Activated naive CD4-positive, alpha-beta T cell treated with anti-CD3 and anti-CD28 coated beads, Interleukin-2, amount 10 ng/mL, durations not matched to agents 7 days and 5 days (primary cell): ENCODE measurements at places on chromosomes 3 and 15.

- H3K4me1 ChIP-seq, result no peaks in the 10 kb centered on the region
- no peak overlapping the region for H3K27ac ChIP-seq
- DNase-seq, result no peak
- H3K4me3 ChIP-seq, result no peak overlapping the region
Observed at GRCh38 chr3:27553886-27554540, 69.8 kb upstream of the SLC4A7 start.

DNA sequence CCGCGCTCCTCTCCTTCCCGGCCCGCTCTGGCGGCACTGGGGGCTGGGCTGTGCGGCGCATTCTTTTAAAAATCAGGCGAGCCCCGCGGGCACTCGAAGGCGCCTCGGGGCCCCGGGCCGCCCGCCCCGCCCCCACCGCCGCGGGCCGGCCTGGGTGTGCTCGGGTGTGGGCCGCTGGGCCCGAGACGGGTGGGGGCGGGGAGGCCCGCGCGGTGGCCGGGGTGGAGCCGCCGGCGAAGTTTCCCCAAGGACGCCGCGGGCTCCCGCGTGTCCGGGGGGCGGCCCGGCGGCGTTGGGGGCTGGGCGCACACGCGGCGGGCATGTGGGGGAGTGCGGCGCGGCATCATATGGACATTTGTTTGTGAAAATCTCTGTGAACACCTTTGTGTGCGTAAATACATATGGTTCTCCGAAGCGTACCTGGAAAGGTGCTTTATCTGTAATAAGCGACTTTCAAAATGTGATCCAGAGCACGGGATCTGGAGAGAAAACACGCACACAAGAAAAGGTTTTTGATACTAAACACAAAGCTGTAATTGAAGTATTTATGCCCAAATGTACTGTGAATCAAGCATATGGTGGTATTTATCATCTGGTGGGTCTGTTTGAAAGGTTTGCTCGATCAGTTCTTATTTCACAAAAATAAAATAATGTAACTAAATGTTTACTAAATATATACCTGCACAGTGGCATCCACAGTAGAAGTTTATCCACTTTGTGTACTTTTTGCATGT, 612 bp upstream of the TBL1XR1 start:
- H3K4me1 ChIP-seq, result peaks cover 69% of the 10 kb centered on the region
- peak overlapping the region; percentile 62 for H3K4me3 ChIP-seq
- DNase-seq, result no peak
- H3K27ac ChIP-seq, result peak overlapping the region; percentile 95

DNA sequence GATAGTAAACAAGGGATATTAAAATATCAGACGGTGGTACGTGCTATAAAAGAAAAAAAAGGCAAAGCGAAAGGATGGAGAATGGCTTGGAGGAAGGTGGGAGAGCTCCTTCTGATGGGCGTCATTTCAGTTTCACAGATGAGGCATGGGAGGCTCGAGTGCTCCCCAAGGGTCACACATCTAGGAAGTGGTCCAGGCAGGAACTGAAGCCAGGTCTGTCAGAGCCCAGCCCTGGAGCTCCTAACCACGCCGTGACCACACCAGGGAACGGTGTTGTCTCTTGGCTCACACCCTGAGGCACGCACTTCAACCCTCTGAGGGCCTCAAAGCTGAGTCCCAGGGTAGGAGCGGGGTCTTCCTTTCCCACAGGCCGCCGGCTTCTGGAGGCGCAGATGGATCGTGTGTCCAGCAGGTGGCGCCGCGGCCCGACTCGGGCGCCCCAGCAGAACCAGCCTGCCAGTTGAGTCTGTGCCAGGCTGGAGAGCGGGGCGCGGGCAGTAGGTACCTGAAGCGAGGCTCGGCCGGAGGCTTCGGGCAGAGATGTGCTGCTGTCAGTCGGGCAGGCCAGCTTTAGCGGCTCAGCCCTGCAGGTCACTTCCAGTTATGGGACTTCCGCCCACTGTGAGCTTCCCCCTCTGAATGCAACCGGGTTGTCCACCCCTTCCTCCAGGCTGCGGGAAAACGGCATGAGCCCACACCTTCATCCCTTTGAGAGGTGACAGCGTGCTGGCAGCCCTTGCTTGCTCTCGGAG, 68.1 kb downstream of the SLC6A1 start:
- H3K4me3 ChIP-seq, result no peak overlapping the region
- no peak overlapping the region for H3K27ac ChIP-seq
- peak; percentile 56 for DNase-seq
- H3K36me3 ChIP-seq, result no peaks in the 10 kb centered on the region

GRCh38 chr3:42078677-42079076, 12.5 kb upstream of the TRAK1 start:
- H3K27ac ChIP-seq, result no peak overlapping the region
- DNase-seq, result no peak
- no peaks in the 10 kb centered on the region for H3K27me3 ChIP-seq

DNA sequence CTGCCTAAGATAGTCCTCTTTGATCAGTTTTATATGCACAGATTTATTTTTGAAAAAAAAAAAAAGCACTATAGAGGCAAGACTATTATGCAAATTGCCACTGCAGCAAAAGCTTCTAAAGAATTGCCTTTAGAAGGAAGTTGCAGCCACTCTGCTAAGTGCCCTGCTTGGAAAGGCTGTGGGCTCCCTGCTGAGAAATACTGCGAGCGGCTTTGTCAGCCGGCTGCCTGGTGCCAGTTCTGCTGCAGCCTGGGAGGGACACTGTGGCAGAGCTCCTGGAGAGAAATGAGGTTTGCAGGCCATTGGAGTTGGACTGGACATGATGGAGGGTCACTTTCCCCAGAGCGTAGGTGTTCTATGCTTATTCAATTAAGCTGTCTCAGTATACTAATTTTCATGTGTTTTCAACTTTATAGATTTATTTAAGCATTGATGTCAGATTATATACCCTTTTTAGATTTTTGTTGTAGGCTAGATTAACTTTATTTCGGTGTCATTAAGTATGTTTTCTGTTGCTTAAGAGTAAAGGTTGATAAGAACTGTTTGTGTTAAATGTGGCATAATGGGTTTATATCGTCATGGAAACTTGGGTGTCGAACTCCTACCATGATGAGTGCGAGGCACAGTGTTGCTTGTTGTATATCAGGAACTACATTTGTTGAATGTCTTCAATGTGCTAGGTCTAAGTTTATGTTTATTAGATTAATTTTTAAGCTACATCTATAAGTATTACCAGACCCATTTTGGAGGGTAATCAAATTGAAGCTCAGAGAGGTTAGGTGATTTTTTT, 6.6 kb downstream of the MAP2K5 start:
- H3K4me3 ChIP-seq, result no peak overlapping the region
- no peak for DNase-seq
- H3K36me3 ChIP-seq, result peaks cover 31% of the 10 kb centered on the region
- H3K27me3 ChIP-seq, result no peaks in the 10 kb centered on the region
- H3K4me1 ChIP-seq, result peaks cover 17% of the 10 kb centered on the region

GRCh38 chr3:15223685-15224572, 17.9 kb downstream of the CAPN7 start:
- H3K4me1 ChIP-seq, result peaks cover 2% of the 10 kb centered on the region
- H3K36me3 ChIP-seq, result peaks cover 26% of the 10 kb centered on the region
- no peak for DNase-seq
- no peak overlapping the region for H3K4me3 ChIP-seq

GRCh38 chr3:127153506-127153815, 39.5 kb upstream of the PRR23E start:
- H3K4me3 ChIP-seq, result no peak overlapping the region
- no peak for DNase-seq
- no peaks in the 10 kb centered on the region for H3K36me3 ChIP-seq
- no peaks in the 10 kb centered on the region for H3K27me3 ChIP-seq

DNA sequence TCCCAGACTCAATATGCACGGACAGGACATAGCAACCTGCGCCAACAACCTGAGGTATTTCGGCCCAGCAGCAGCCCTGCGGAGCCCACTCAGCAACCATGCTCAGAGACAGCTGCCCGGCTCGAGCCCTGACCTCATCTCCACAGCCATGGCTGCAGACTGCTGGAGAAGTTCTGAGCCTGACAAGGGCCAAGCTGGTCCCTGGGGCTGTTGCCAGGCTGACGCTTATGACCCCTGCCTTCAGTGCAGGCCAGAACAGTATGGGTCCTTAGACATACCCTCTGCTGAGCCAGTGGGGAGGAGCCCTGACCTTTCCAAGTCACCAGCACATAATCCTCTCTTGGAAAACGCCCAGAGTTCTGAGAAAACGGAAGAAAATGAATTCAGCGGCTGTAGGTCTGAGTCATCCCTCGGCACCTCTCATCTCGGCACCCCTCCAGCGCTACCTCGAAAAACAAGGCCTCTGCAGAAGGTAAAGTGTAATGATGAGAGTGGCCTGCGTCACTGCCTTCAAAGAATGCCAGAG, 25.5 kb downstream of the TMEM41A start:
- H3K27me3 ChIP-seq, result no peaks in the 10 kb centered on the region
- peaks cover 7% of the 10 kb centered on the region for H3K4me1 ChIP-seq
- H3K36me3 ChIP-seq, result peaks cover 3% of the 10 kb centered on the region
- no peak for DNase-seq
- no peak overlapping the region for H3K4me3 ChIP-seq

GRCh38 chr15:58793862-58794261, 22.8 kb downstream of the MINDY2 start:
- DNase-seq, result no peak
- peaks cover 27% of the 10 kb centered on the region for H3K36me3 ChIP-seq
- no peaks in the 10 kb centered on the region for H3K27me3 ChIP-seq
- H3K4me1 ChIP-seq, result peaks cover 11% of the 10 kb centered on the region
- H3K27ac ChIP-seq, result no peak overlapping the region

GRCh38 chr15:34753236-34753894, 1.4 kb downstream of the GJD2 start:
- peaks cover 5% of the 10 kb centered on the region for H3K4me1 ChIP-seq
- H3K4me3 ChIP-seq, result no peak overlapping the region
- H3K27me3 ChIP-seq, result peaks cover 59% of the 10 kb centered on the region
- DNase-seq, result peak; percentile 23

- no peak for DNase-seq
- H3K36me3 ChIP-seq, result no peaks in the 10 kb centered on the region
- no peak overlapping the region for H3K27ac ChIP-seq
Observed at GRCh38 chr3:102761766-102762165, 327.0 kb downstream of the ZPLD1 start.

- no peaks in the 10 kb centered on the region for H3K4me1 ChIP-seq
- H3K27ac ChIP-seq, result no peak overlapping the region
- no peak for DNase-seq
- H3K27me3 ChIP-seq, result no peaks in the 10 kb centered on the region
Observed at GRCh38 chr15:54064365-54064764, 86.1 kb downstream of the UNC13C start.

GRCh38 chr3:111617912-111618601, 22.9 kb upstream of the ZBED2 start:
- peak overlapping the region; percentile 58 for H3K27ac ChIP-seq
- peaks cover 56% of the 10 kb centered on the region for H3K4me1 ChIP-seq
- H3K4me3 ChIP-seq, result no peak overlapping the region

DNA sequence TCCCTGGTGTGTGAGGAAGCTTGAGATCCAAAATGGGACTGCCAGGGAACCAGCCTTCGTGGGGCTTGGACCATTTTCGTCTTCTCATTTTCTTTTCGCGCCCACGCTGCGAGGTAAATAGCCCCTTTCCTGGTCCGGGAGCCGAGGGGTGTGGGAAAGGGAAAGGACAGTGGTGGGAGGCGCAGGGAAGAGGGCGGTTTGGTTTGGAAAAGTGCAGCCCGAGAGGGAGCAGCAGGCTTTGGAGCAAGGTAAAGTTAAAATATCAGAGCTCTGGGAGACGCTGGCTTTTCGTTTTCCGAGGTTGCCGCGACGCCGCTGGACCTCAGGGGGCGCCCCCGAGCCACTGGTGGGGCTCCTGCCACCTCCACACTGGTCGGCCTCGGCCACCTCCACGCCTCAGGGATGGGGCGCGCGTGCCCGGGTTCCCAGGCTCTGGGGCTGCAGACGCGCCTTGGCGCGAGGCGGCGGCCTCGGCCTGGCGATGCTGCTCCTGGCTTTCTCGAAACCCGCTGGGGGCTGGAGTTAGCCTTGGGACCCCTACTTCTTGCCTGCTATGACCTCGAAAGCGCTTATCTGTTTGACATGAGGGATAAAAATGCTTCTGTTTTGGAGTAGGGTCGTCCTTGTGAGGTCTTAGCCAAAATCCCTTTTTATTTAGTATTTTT, 3.2 kb downstream of the PTPRG start:
- peaks cover 20% of the 10 kb centered on the region for H3K4me1 ChIP-seq
- DNase-seq, result no peak
- H3K4me3 ChIP-seq, result no peak overlapping the region
- no peak overlapping the region for H3K27ac ChIP-seq
- no peaks in the 10 kb centered on the region for H3K36me3 ChIP-seq

DNA sequence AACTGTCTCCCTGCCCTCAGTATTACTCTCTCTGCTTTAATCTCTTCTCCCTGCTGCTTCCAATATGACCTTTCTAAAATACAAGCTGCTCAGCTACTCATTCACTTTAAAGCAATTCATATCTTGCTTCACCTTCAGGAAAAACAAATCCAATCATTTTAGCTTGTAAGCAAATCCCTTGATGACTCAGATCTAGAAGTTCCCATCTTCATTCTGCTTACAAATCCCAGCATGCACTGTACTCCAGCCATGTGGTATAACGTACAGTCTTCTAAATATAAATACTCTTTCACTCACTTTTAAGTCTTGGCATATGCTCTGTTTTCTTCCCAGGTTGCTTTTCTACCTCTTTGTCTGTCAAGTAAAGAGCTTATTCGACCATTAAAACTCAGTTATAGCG, 1009.1 kb upstream of the SEMA6D start:
- no peak overlapping the region for H3K27ac ChIP-seq
- no peaks in the 10 kb centered on the region for H3K27me3 ChIP-seq
- no peak for DNase-seq
- no peaks in the 10 kb centered on the region for H3K4me1 ChIP-seq

GRCh38 chr3:62361824-62362223, 11.5 kb downstream of the FEZF2 start:
- H3K36me3 ChIP-seq, result no peaks in the 10 kb centered on the region
- H3K4me3 ChIP-seq, result no peak overlapping the region
- no peak overlapping the region for H3K27ac ChIP-seq
- peaks cover 24% of the 10 kb centered on the region for H3K27me3 ChIP-seq

GRCh38 chr3:27456554-27456953, 27.6 kb downstream of the SLC4A7 start:
- H3K27me3 ChIP-seq, result no peaks in the 10 kb centered on the region
- H3K27ac ChIP-seq, result no peak overlapping the region
- DNase-seq, result no peak

DNA sequence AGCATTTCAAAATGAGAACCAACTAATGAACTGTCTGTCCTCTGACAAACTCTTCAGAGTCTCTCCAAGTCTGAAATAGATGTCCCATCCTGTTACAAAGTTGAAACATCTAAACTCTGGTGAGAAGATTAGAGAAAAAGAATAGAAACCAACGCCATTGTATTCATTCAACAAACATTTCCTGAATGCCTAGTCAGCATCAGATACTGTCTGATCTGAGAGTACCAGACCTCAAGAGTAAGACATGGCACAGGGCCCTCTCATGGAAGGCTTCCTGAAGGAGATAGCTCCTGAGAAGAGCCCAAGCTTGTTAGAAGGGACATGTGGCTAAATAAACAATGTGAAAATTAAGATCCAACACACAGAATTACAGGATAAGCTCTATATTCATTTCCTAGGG, 164.1 kb upstream of the LRRN1 start:
- no peak for DNase-seq
- no peaks in the 10 kb centered on the region for H3K4me1 ChIP-seq
